ENCODE measurements at places on chromosomes 4 and X.

DNA sequence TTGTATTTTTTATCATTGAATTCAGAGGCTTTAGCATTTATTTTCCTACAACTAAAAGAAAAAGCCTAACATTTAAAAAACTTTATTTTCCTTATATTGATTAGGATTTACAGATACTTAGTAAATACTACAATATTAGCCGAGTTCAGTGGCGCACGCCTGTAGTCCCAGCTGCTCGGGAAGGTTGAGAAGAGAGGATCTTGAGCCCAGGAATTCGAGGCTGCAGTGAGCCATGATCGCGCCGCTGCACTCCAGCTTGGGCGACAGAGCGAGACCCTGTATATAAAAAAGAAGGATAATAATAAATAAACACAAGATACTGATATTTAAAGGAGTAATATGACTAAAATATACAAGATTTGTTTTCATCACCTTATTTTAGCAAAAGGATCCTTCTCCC lies 681 bp upstream of the UPF3B start:
- no peak for DNase-seq

DNA sequence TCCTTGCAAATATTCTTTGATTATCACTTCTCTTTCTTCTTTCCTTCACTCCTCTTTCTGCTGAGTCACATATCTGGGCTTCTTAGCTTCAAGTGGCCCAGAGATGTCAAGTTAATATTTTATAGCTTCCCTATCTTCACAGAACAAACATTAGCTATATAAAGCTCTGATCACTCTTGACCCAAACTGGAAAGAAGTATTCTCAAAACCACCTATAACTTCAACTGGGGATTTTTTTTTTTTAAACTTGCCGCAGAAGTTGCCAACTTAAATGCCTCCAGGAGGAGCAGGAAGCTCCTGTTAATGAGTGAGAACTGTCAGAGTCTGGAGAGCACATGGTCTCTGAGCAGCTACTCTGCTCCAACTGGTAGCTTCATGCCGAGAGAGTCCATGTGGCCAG lies 233.3 kb upstream of the EDNRA start:
- DNase-seq, result no peak

- DNase-seq, result no peak
These were observed 90.5 kb downstream of the RTL5 start for GRCh38 chrX:72041176-72041575.

GRCh38 chrX:154779261-154779660 lies 16.6 kb downstream of the DKC1 start:
- DNase-seq, result no peak

DNA sequence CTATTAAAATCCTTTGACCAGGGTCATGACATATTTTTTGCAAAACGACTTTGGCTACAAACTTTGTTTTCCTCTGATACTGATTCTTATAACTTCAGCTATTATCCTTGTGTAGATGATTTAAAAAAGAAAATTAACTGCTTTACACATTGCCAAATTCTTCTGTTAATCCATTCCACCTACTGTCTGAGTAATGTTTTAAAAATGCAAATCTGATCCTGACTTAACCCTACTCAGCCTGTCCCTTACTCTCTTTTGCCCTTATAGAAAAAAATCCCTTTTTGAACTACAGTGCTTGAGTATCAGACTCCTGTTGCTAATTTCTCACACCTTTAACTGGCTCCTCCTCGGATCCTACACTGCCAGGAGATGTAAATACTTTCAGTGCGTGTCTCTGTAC lies 723.1 kb downstream of the ADGRL3 start:
- no peak for DNase-seq

DNA sequence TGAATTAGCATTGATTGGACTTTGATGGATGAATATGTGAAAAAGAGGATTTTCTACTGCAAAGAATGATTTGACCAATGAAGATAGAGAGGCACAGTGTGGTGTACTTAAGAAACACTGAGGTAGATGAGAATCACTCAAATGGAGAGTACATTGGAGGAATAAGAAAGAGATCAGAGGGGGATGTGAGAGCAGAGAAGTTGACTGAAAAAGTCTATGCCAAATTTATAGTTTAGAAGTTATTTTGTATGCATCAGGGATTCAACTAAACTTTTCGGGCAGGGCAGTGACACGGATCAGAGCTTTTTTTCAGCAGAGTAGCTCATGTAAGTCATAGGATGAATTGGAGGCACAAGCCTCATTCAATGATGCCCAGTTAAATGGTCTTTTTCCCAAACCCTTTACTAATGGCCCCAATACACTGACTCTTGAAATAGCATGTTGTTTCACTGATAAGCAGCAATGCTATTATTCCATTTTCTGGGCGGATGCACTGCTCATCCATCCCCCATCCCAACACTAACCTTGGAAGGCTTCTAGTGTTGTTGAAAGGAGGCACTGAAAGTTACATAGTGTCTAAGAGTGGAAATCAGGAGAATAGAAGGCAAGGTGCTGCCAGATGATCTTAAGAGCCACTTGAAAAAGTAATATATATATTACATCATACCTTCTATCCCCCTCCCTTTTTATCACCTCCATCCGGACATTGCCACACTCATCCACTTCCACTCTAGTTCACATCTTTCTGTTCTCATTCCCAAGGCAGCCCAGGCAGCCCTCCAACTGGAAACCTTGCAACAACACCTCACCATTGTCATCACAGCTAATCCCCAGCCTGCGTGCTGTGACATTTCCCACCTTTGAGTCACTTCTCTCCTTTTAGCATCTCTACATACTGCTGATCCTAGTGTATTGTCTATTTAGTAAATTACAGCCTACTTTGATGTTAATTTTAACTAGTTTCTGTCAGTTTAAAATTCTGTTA lies 46.1 kb downstream of the ARHGAP24 start:
- DNase-seq, result no peak

DNA sequence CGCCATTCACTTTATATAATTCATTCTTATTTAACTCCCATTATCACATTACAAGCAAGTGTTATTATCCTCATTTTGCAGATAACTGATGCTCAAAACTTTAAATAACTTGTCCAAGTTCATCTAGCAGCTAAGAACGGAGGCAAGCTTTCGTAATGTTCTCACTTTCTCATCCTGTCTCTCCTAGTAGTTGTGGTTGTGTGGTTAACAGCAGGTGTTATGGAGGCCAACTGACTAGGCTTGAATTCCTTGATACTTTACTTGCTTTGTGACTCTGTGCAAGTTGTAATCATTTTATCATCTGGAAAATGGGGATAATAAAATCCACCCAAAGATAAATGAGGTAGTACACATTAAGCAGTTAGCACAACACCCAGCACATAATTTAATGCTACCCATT lies 109.9 kb upstream of the PTPN13 start:
- no peak for DNase-seq

GRCh38 chrX:54419559-54420302 lies 20.5 kb upstream of the TSR2 start:
- no peak for DNase-seq

GRCh38 chr4:8130346-8131066 lies 28.1 kb downstream of the ABLIM2 start:
- DNase-seq, result no peak

DNA sequence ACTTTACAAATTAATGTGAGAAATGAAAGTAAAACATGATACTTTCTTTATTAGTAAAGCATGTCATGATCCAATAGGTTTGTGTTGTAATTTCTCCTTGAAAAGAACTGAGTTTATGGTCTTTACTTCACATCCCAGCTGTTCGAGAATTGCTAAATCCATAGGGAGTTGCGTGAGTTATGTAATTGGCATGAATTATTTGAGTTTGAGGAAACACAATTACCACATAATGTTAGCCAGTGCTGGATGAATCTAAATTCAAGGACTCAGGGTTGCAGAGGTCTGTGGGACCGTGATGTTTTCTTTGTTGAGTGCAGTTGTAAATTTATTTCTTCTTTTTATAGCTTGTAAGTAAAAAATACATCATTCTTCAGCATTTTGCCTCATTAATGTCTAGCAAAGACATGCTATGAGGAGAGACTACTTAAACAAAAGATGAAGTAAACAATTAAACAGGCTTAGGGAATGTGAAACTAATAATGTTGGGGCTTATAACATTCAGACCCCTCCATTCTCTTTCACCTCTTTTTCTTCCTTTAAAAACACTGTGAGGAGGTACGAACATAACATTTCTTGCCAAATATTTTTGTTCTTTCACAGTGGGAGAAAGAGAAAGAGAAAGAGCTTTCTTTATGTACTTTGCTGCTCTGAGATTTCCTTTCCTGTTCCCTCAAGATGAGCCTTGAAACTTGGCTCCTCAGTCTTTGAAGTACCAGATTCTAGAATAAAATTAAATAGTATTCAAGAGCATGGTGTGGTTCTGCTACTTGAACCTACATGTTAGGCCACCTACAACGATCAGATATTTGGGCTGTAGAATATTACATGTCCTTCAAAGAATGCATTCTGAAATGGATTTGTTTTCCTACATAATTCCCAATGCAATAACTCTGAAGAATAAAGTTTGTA lies 159.6 kb upstream of the ANK2 start:
- no peak for DNase-seq
